ENCODE measurements at places on chromosomes 5 and 9. TPM values are rescaled to one million over a fixed set of nuclear protein-coding genes. Genes with fewer than 3 reads are reported as not detected.

GNPDA1 gene
- 36.2 TPM for total RNA-seq

SPACA9 gene
- total RNA-seq = 3.3 TPM

LCN15 gene
- total RNA-seq = not detected

SLC12A7 gene
- total RNA-seq = 49.6 TPM

SRA1 gene
- 19.4 TPM for total RNA-seq

TXNDC8 gene
- not detected for total RNA-seq

PCDHGA7 gene
- 2.5 TPM for total RNA-seq

ABHD17B gene
- total RNA-seq = 14.3 TPM

ADAMTS19 gene
- total RNA-seq = not detected

GRCh38 chr9:15722888-15723287, 170.0 kb downstream of the CCDC171 start:
- DNase-seq = no peak

DNA sequence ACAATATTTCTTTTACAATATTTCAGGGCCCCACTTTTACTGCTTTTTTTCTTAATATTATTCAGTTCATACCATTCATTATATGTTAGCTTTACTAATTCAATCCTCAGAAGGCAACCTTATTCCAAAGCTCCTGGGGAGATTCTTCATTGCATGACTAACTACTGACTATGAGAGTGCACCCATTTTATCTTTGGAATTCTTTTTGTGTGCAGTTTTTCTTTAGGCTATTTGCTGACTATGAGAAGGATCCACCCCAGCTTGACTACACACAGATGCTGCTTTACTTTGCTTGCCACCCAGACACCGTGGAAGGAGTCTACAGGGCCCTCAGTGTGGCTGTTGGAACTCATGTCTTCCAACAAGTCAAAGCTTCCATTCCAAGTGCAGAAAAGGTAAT, 56.9 kb upstream of the IL7R start:
- DNase-seq = no peak

- no peak for DNase-seq
Observed at GRCh38 chr5:130189961-130190360, 285.7 kb downstream of the CHSY3 start.

DNA sequence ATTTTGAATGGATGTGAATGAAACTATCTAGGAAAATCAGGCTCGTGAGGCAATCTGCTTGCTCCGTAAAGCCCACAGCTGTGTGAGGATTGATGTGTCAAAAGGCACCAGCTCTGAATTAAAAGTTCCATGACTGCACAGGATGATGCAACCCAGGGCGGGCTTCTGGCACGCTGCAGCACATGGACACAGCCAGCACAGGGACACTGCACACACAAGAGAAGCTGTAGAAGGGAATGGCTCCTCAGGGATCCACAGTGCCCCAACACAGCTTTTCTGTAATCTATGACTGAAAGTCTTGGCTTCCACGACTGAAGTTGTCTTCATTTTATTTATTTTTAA, 151.0 kb downstream of the GCNT1 start:
- peak; percentile 67 for DNase-seq

DNA sequence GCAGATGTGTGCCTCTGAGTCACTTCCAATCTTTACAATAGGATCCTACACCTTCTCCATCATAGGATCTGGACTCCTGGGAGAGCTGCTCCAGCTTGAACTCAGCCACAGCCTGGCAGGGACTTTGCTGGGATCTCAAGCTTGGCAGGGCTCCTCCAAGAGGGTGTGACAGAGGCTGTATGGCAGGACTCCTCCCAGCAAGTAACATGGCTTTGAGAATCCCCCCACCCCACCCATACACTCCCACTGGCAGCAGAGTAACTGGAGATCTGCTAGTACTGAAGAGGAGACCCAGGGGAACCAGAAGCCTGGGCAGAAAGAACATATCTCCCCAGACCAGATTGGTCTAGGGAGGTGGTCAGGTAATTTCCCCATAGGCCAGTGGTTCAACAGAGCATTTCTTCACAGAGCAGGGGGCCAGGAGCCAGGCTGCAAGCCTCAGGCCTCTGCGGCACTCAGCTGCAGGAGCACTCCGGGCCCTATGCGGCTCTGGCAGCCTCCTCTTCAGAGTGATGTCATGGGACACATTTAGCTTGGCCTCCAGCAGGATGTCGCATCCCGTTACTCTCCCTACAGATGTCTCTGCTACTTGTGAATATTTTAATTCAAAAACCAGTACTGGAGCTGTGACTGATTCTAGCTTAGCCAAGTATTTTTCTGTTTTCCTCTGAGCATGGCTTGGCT, 1.7 kb upstream of the ACSL6 start:
- peak; percentile 38 for DNase-seq

- no peak for DNase-seq
Observed at GRCh38 chr9:91045041-91045440, 243.4 kb downstream of the SYK start.

DNA sequence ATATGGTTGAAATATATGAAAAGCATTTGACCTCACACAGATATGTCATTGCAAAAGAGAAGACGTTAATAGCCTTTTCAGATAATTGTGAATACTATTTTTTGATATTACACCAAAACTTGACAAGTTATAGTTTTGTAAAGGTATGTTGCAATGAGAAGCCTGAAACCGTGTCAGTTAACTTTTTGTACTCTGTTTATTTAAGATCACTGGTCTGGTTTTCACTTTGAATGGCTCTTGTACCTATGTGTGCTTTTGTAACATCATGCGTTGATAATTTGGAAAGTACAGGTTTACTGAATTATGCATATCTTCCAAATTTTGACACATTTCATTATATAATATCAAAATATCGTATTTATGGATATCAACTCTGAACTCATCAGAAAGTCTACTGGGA, 177.2 kb downstream of the PBX3 start:
- no peak for DNase-seq

GRCh38 chr5:139761501-139761900, 34.1 kb upstream of the PSD2 start:
- DNase-seq = no peak

DNA sequence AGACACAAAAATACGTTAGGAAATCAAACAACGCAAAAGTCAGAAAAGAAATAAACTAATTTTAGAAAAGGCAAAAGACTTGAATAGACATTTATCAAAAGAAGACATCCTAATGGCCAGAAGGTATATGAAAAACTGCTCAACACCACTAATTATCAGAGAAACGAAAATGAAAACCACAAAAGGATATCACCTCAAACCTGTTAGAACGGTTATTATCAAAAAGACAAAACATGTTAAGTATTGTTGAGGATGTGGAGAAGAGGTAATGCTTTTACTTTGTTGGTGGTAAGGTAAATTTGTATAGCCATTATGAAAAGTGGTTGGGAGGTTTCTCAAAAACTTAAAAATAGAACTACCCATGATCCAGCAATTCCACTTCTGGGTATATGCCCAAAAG, 230.0 kb upstream of the RGMB start:
- no peak for DNase-seq

DNA sequence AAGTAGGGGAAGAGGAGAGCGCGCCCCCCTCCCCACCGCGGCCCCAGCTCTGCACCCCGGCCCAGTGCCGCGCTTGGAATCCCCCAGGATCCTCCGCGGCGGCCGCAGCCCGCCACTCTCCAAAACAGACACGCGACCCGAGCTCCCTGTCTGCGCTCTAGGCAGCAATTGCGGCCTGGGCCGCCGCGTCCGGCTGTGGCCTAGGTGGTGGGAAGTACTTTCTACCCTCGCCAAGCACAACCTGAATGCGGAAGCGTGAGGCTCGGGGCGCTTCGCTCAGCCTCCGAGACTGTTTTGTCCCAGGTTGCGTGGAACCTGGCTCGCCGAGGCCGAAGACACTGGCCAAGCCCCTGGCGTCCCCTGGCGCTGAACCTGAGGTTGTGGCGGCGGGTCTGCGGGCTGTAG, 3.3 kb upstream of the FOXB2 start:
- DNase-seq = no peak

DNA sequence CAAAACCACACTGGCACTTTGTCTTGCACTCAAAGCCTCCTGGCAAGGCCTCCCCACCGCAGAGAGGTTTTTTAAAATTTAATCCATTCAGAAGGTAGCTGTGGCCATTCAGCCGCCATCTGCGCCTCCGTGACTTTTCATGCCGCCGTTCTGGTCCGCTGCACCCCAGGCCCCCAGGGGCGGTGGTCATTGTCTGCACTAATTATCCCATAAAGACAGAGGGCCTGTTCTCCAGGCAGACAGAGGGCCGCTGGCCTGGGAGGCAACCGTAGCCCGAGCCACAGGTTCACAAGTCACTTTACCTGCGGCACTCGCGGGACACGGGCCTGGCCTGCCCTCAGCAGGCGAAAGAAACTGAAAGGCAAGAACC, 49.4 kb downstream of the EXD3 start:
- DNase-seq = no peak

DNA sequence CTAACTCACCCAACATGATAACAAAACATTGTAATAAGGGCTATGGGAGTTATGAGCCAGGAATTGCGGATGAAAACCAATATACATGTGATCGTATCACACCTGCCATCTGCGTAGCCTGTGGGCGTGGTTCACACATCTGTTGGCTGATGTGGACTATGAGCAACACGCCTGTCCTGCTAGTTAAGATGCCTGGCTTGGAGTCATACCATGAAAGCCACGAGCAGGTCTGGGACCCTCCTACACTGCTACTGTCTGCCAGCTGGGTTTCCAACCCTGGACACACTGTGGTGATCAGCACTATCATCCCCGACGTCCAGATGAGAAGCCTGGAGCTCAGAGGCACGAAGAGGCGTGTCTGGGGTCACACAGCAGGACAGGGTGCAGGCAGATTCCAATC, 40.2 kb downstream of the STK10 start:
- no peak for DNase-seq

DNA sequence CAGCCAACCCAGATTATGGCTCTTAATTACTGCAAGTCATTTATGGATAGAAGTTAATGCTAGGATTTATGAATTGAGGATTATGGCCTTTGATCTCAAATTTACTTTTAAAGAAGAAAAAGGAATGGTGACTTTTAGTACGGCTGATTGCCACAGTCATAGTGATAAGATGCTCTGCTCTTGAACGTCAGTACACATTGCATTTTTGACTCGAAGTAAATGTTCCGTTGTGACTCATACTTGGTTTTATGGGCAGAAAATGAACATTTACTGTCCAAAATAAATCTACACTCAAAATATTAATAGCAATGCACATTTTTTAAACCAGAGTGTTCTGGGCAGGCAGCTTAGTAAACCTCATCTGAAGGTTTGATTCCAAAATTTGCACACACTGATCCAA, 830 bp downstream of the ADAMTSL1 start:
- DNase-seq = no peak

DNA sequence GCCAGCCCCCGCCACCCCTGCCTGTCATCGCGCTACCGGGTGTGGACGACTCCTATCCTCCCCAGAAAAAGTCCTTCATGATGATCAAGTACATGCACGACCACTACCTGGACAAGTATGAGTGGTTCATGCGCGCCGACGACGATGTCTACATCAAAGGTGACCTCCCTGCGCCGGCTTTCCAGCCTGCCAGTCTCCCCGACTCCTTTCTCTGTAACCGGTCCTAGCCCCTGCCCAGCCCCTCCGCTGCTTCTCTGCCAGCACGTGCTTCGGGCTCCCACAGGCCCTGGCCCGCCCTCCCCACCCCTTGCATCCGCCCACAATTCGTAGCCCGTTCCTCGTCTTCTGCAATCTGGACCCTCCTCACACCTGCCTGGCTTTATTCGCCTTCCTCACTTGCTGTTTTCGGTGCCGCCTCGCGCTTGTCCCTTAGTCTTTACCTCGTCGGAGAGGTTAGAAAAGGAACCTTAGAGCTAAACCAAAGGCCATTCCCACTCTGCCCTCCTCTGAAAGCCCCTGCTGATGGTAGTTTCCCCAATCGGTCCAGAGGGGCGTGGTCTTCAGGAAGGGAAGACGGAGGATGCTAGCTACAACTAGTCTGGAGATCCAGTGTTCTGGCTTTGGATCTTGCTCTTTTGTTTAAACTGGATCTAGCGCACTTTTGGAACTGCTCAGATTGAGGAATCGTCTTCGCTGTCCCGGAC, 1.4 kb downstream of the CHSY3 start:
- no peak for DNase-seq

GRCh38 chr9:6931913-6932312, 174.1 kb downstream of the KDM4C start:
- no peak for DNase-seq

All from upper lobe of right lung (tissue), 1 donor.